ENCODE measurements at places on chromosomes 12 and 14.

GRCh38 chr14:104977681-104978653 lies at the start of gene AHNAK2:
TSS of gene AHNAK2 (minus strand) at chr14:104978374. CDS start at chr14:104978237, 137 bp downstream.
- DNase-seq = no peak

DNA sequence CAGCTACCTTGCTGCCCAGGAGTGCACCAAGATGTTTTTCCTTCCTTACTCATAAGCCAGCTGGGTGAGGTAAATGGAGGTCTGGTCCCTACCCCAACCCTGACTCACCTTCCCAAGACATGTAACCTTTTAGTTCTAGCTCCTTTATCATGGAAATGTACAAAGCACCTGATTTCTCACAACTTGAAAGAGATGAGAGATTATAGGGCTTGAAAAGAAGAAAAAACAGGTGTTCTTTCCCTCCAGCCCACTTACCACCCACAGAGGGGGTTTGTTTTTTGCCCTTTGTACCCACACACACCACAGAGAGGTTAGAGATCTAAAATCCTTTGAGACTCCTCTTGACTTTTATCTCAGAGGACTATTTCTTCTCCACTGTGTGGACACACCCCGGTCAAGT lies 21.1 kb downstream of the PLXNC1 start:
- DNase-seq = no peak

DNA sequence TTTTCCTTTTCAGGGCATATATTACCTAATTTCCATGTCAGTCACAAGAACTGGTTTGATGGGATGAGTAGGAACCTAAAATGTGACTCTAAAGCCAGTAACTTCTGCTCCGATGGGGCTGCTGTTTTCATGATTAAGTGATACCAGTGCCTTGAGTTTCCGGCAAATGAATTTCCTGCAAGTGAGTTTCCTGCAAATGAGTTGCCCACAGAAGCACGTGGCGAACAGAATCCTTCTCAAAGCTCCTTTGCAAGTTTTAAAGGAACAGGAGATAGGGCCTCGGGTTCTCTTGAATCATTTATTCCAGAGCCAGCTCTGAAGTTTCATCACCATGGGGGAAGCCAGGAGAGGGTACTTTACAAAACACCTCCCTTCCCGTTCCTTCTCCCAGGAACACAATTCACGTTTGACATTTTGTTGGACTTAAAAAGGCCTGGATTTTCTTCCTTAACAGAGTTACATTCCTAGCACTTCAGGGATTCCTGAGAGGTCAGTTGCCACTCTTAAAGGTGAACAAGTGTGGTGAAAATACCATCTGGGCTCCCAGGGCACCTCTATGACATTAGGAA lies 2.2 kb upstream of the PPTC7 start:
- no peak for DNase-seq

- DNase-seq = peak; percentile 67
Observed at GRCh38 chr12:93591137-93591868, 18.8 kb downstream of the SOCS2 start.

GRCh38 chr14:59480166-59480565 lies 4.0 kb downstream of the L3HYPDH start:
- no peak for DNase-seq

GRCh38 chr12:84601483-84601882 lies 311.1 kb downstream of the SLC6A15 start:
- DNase-seq = no peak

- no peak for DNase-seq
Observed at GRCh38 chr14:57287745-57288144, 19.0 kb downstream of the AP5M1 start.

DNA sequence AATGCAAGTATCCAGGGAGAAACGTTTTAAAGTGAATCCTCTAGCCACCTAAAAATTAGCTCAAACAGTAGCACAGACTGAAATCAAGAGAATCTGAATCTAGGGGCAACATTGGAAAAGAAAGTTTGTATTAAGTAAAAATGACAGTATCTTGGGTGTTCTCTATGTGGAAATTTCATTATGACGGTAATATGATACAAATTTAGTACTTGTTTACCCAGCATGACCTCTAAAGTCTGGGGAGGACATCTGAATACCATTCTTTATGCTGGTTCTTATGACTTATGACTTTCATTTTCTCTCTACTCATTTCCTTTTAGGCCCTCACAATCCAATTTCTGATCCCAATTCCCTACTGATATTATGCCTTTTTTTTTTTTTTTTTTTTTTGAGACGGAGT lies 14.0 kb downstream of the GTSF1 start:
- no peak for DNase-seq

GRCh38 chr12:3632754-3633153 lies 120.2 kb downstream of the CRACR2A start:
- DNase-seq = no peak

DNA sequence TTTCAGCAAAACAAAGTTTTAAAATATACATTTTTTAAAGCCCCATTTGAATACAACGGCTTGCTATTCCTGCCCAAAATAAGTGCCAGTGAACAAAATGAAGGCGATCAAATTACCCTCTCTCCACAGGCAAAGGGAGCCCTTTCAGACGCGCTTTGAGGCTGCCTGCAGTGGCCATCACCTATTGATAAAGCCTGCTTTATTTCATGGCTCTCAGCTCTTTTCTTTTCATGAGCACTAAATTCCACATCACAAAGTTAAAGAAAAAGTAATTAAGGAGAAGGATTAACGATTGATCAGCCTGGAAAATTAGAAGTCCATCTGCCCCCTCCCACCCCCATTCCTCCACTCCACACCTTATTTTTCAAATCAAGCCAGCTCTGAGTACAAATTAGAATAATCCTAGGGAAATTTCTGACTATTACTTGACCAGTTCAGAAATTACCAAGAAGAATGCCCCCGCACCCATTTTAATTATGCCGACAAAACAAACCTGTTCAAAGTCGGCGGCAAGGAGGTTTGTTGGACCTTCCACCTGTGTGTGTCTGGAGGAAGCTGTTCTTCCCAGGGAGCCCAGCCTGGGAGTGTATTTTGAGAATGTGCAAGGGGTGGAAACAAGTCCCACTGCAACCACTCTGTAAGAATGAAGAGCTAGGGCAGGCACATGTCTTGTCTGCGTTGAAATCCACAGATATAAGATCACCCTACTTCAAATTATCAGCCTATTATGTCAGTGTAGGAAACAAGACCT lies 64.2 kb upstream of the RIC8B start:
- no peak for DNase-seq

DNA sequence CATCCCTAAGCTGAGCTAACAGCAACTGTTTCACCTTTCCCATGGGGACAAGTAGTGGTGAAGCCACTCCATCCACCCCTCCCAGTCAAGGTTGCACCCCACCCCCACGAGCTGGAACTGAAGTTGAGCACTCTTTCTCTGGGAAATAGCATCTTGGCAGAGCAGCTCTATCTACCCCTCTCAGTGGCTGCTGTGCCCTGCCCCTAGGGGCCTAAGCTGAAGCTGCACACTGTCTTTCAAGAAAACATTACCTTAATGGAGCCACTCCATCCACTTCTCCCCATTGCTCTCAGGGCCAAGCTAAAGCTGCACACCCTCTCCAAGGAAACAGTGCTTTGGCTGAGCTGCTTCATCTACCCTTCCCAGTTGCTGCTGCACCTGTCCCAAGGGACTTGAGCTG lies 170.6 kb upstream of the CCDC196 start:
- DNase-seq = no peak

DNA sequence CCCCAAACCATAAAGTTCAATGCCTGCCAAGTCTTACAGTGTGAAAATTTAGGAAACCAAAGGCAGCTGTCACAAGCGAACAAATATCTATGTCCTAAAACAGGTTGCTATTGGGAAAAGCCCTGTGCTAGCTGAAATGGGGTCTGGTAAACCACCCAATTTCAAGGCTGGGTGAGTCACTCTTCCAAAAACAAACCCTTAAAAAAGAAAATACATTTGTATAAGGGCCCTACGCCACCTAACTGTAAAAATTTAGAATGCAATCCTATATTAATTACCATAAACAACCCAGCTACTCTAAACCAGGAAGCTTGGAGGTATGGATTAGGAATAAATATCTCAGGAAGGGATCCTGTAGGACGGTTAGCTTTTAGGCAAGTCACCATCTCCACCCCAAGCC lies 32.1 kb downstream of the PRMT8 start:
- DNase-seq = no peak

GRCh38 chr14:50997712-50998111 lies 53.4 kb upstream of the PYGL start:
- DNase-seq = no peak

DNA sequence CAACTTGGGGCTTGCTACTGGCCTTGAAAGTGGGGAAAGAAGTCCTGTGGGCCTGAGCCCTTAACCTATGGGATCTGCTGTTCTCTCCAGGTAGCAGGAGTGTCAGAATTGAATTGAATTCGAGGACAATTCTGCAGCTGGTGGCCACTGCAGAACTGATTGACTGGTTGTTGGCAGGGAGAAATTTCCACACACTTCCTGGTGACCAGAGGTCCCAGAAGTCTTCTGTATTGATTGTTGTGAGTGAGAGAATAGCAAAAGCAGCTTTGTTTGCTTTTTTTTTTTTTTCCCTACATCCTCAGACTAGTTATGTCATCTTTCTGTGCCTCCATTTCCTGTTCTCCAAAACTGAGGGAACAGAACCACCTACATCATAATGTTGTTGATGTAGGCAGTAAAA lies 64.1 kb downstream of the PRICKLE1 start:
- no peak for DNase-seq

GRCh38 chr14:35286003-35286600 lies 6.1 kb upstream of the PSMA6 start:
- DNase-seq = no peak

DNA sequence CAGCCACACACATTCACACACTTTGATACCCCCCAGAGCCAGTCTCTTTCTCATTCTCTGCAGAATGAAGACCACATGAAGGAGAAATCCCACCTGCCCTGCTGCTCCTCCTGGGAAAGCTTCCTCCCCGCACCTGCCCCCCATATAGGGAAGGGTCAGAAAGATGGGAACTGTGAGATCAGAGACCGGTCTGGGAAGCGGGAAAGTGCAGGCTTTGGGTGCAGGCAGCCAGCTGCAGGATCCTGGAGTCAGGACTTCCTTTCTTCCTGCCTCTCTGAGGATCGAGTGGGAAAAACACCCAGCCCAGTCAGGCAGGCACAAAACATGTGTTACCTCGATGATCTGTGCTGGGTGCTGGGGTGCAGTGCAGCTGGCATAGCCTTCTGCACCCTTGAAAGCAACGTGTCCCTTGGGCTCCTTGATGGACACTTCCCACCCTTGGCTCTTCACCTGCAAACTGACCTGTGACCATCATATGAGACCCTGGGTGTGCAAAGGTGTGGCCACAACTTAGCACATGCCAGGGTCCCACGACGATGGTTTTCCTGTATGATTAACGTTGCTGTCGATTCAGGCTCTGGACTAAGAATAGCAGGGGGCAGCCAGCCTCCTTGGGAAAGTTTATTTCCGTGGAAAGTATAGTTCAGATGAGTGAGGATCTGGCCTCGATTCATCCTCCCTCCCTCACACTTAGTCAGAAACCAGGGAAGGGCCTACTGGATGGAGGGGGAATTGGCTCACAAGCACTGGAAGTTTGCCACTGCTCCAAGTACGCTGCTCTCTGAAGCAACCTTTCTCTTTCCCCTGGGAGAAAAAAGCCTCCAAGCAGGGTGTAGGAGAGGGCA lies 105.4 kb upstream of the MED13L start:
- peak; percentile 97 for DNase-seq

- DNase-seq = no peak
Observed at GRCh38 chr12:53585448-53586125, 40.6 kb downstream of the ATF7 start.

DNA sequence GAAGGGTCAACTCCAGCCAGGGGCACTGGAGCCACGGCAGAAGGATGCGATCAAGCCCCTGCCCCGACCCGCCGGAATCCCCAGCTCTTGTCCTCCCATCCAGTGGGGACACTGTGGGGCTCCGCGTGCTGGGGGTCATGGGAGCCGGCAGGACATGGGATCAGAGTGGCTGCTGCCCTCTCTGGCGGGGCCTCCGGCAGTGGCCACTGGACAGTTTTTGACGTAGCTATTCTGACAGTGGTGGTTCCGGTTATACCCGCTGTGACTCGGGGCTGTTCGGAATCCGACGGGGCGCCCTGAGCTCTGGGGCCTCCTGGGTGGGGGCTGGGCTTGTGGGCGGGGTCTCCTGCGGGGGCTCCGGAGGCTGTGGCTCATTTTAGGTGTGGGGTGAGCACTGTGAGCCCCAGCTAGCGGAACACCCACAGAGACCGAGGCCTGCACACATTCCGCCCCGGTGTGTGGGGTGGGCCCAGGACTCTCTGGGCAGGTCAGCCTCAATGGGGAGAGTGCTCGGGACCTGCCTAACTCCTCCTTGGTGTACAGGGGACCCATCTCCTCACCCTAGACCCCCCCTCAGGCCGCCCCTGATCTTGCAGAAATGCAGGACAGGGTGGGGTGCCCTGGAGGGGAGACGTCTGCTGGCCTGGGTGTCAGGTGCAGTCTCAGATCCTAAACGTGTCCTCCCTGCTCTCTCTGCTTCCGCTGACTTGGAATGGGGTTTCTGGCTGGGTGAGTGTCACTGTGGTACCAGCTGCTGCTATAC lies 374.2 kb downstream of the TMEM121 start:
- DNase-seq = no peak

DNA sequence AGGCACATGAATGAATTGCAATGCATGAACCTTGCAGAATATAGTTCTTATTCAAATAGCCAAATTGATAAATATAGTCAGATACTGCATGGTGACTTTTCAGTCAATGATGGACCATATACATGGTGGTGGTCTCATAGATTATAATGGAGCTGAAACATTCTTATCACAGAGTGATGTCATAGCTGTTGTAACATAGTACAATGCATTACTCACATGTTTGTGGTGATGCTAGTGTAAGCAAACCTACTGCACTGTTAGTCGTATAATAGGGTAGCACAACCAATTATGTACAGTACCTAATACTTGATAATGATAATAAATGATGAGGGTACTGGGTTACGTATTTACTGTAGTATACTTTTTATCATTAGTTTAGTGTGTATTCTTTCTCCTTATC lies 280.3 kb downstream of the BCAT1 start:
- DNase-seq = no peak

- DNase-seq = no peak
Observed at GRCh38 chr12:39692258-39692853, 72.8 kb upstream of the ABCD2 start.

DNA sequence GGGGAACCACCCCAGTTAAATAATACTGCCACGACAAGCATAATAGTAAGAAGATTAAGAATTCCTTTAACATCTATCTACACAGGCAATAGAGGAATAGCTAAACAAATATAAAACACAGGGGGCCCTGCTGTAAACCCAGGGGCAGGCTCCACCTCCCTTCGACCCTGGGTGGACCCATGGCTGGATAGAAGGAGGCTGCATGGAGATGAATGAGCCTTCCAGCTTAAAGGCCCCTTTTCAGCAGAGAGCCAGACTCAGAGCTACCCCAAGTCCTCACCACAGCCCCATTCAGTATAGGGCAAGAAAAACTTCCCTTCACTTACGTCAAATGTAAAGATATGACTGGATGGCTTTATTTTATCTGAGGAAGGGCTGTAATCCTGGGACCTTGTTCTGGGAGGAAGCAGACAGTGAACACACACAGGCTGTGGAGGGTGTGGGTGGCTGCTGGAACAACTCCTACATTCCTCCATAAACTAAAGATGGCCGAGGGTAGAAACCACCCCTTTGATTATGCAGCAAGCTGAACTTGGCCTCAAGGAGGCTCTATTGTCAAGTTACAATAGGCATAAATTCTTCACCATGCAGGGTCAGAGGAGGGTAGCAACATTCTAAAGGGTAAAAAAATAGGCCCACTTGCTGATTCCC lies 30.4 kb downstream of the NUAK1 start:
- no peak for DNase-seq

Data from AG09309 (cell line).